Mesenchymal stem cell (in vitro differentiated cells and primary cell): ENCODE measurements at places on chromosomes 4 and X.

GRCh38 chr4:75821966-75822365 lies 80.3 kb downstream of the PPEF2 start:
- no peak for DNase-seq

GRCh38 chrX:6053141-6053540 lies 175.5 kb downstream of the NLGN4X start:
- no peak for DNase-seq

GRCh38 chr4:83486457-83487129 lies 1.7 kb upstream of the ABRAXAS1 start:
- DNase-seq, result no peak

- no peak for DNase-seq
Observed at GRCh38 chr4:35948171-35948570, 296.1 kb downstream of the ARAP2 start.
